ENCODE measurements at places on chromosomes 6 and 20.

- DNase-seq: no peak
These were observed 52.4 kb upstream of the SPDEF start for GRCh38 chr6:34608321-34609091.

DNA sequence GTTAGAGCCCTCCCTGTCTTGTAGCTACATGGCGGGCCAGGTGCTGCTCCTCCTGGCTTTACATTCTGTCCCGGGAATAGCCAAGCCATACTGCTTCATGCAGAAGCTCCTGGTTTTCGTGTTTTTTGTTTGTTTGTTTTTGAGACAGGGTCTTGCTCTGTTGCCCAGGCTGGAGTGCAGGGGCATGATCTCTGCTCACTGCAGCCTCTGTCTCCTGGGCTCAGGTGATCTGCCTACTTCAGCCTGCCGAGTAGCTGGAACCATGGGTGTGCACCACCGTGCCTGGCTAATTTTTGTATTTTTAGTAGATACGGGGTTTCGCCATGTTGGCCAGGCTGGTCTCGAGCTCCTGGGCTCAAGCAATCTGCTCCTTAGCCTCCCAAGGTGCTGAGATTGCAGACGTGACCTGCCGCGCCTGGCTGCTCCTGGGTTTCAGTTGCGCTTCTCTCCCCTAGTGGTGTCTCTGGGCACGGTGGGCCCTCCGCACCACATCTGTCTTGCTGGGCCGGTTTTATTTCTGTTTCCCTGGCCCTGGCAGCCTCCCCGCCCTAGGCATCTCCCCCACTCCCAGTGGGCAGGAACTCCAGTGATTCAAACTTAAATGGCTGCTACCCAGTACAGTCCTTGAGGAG, 12.9 kb downstream of the CDYL start:
- DNase-seq: no peak

- DNase-seq: no peak
These were observed 396.0 kb upstream of the ADGRB3 start for GRCh38 chr6:68239034-68239433.

- no peak for DNase-seq
These were observed 5.8 kb downstream of the CITED2 start for GRCh38 chr6:139368661-139369060.

DNA sequence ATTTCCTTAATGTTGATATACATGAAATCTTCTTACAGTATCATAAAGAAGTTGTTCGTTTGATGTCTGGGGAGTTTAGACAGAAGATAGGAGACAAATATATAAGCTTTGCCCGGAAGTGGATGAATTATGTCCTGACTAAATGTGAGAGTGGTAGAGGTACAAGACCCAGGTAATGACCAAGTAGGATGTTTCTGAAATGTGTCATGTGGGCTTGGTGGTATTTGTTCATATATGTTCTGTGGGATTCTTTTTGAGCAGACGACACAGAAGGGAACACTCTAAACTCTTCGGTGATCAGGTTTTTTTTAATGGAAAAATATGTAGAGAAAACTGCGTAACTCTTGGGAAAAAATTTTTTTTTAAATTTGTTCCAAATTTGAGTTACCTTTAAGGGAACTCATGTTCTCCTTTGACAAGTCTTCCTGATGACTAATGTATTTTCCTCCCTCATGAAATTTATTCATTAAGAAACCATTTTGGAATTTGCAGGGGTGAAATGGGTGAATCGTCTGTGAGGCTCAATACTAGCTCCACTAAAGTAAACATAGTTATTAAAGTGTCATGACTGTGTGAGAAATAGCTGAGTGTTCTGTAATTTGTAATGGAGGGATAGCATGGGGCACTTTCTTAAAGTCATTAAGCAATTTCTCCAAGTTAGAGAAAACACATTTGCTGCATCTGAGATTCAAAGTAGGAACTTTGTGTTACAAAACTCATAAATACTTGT, 100.6 kb downstream of the MAP3K4 start:
- peak; percentile 68 for DNase-seq

GRCh38 chr20:50003253-50003656, 20.5 kb downstream of the SNAI1 start:
- DNase-seq: no peak

DNA sequence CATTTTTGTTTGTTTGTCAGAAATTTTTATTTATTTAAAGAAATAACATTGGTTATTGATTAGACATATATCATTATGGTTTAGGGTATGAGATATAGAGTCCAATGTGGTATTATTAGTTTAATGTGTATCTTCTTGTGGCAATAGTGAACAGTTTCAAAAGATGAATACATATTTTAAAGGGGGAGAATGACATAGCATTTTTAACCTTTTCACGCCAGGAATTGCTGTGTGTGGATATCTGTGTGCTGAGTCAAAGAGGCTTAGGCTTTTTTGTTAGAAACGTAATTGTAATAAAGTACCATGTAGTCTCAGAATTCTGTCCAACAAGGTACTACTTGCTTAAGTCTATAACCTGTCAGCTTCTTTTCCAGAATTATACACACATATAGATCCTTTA, 451.6 kb downstream of the ADGRB3 start:
- DNase-seq: no peak

DNA sequence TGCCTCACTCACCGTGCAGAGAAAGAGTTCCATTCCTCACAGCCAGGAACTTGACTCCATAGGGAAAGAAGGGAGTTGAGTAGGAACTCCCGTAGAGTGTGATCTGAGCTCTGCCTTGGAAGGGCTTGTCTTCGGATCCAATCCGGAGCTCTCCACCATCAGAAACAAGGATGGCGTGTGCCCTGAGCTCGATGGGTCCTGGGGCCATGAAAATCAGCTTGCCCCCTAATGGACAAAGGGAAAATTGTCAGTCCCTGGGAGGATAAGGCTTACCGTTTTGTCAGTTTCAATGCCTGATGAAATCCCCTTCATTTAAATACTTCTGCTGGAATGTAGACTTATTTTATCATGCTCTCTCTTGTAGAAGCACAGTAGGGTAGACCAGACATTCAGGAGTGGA, 153.3 kb downstream of the PKHD1 start:
- no peak for DNase-seq

Data from epithelial cell of prostate (primary cell).